Cardiac fibroblast (primary cell): ENCODE measurements at places on chromosomes 6 and 20.
A peak's percentile ranks its signal among the peaks of the same experiment; 100 is the strongest.

- no peak for DNase-seq
Observed at GRCh38 chr6:142698751-142699150, 246.2 kb downstream of the HIVEP2 start.

DNA sequence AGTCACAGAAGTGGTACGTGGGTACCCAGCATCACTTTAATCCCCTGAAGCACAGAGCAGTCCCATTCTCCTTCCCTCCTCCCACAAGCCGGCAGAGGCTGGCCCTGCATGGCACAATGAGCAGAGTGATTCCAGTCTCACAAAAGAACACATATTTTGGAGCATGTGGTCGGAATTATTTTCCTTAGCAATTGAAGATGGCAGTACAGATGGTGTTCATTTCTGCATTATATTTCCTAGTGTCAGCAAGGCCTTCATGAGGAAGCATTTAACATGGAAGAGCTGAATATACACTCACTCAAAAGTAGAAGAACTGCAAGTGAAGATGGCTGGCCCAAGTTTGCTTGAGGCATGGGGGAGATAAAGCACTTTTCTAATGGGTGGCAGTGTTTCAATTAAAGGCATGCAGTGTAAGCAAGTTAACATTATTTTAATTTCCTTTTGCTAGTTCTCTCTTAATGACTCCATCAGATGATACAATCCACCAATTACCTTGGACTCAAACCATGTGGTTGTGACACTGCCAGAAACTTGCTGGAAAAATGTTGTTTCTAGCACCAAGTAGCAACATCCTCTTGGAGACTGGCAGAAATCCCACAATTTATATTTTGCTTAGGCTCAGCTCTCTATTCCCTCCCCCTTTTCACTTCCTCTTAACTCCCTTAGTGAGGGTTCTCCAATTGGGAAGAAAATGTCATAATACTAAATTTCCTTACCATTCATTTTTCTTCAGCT is 74.4 kb downstream of the ARHGAP18 start:
- DNase-seq = peak; percentile 58

DNA sequence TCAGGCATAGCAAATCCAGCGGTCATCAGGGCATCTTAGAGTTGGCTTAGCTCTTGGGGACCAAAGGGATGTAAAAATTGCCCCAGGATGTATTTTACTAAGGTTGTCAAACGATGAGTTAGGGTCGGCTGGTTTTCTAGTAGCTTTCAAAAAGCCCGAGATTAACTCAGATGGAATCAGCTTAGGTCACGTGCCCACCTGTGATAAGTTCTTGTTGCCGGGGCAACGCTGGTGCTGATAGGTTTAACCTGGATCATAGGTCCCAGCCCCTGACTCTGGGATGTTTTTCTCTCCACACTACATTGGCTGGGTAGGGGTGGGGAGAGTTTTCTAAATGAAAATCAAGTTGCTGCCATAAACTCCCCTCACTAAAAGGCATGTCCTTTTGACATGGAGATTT is 257.3 kb upstream of the SULF2 start:
- DNase-seq = no peak

DNA sequence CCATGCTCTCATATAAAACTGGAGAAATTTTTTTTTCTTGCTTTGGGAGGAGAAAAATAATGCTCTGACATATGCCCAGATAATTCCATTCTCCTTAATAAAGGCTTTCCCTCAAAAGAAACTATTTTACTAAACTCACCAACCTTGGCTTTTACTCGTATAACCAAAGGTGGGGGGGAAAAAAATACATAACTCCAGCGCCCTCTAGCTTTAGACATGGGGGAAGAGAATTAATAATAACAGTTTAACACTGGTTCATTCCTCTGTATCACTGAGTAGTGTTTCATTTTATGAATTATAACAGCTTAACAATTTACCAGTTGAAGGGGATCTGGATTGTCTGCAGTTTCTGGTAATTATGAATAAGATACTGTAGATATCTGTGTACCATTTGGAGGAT is 1226.1 kb downstream of the GRIK2 start:
- peak; percentile 5 for DNase-seq

GRCh38 chr6:134849920-134850447 is 99.9 kb downstream of the ALDH8A1 start:
- no peak for DNase-seq

DNA sequence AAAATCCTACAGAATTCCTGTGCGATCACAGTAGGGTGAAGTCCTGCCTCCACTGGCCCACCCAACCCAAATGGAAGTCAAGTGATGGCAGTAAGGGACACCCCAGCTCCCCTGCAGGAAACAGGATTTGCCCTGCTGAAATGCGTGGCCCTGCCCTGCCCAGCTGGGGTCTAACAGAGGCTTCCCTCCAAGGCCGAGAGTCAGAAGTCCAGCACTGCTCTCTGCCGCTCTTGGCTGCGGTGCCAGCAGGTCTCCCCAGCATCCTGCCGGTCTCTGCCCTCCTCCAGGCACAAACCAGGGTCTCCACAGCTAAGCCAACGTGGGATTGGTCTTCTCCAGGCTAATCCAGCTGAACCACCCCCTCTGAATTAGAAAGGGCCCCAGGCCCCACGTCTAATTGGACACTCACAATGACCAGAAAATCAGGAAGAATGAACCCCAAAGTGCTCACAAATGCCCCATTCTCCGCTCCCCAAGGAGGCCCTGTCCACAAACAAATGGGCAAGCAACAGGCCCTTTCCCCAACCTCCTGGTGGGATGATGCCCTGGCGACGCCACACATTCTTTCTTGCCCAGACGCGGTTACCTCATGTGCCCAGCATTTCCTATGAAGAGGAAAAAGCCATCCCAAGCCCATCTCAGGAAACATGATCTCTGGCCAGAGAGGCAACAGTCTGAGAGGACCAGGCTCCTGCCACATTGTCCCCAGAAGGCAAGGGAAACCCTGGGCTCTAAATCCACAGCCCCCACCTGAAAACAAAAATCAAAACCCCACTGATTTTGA is 117.2 kb downstream of the BANF2 start:
- DNase-seq = no peak

DNA sequence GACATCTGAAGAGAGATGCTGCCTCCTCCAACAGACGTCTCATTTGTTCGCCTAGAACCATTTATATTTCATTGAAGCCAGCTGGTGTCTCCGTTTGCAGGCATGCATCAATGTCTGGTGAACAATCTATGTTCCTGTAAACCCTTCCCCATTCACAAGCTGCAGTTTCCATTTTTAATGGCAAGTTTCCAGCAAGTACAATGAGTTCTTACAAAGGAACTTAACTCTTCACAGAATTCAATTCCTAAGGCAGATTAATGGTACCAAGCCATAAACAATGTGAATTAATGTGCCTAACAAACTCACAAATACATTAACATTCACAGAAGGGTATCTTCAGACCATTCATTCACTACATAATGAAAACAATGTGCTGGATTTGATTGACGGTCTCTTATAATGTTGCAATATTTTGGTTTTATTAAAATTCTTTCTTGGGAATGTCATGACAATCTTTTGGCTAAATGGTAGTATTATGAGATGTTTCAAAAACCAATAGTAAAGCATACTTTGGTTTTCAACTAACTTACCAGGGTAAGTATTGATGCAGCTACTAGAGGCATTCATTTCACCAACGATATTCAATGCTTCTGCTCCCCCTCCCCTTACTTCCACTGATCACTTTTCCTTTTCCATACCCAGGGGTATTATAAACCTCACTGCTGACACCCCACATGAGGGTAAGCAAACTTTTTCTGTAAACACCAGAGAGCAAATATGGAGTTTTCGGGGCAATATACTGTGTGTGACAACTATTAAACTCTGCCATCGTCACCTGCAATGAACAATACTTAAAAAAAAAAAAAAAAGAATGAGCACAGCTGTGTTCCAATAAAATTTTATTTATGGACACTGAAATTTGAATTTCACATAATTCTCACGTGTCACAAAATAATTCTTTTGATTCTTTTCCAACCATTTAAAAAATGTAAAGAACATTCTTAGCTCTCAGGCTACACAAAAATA is 4.2 kb downstream of the AKIRIN2 start:
- peak; percentile 92 for DNase-seq

- DNase-seq = peak; percentile 49
Observed at GRCh38 chr6:81265106-81265505, 487.4 kb downstream of the TENT5A start.

DNA sequence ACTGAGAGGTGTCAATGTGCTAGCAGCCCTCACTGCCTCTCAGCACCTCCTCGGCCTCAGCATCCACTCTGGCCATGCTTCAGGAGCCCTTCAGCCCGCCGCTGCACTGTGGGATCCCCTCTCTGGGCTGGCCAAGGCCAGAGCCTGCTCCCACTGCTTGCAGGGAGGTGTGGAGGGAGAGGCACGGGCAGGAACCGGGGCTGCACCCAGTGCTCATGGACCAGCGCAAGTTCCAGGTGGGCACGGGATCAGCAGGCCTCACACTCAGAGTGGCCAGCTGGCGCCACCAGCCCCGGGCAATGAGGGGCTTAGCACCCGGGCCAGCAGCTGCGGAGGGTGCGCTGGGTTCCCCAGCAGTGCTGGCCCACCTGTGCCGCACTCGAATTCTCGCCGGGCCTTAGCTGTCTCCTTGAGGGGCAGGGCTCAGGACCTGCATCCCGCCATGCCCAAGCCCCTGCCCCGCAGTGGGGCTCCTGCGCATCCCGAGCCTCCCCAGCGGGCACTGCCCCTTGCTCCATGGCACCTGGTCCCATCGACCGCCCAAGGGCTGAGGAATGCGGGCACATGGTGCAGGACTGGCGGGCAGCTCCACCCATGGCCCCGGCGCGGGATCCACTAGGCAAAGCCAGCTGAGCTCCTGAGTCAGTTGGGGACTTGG is 80.4 kb upstream of the MANEA start:
- no peak for DNase-seq

DNA sequence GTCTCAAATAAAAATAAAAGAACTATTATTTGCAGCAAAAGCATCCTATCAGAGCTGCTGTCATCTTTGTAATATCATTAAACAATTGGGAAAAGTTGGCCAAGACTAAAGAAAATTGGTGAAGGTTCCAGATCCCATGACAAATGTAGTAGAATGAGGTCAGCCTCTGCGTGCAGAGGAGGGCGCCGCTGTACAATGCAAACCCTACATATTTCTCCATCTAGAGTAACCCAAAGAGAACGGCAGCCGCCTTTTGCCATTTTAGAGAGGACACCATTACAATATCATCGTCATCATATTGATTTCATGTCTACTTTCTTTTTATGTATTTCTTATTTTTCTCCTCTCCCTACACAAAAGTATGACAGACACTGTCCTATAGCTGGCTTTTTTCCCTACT is 59.5 kb downstream of the ZMYND8 start:
- DNase-seq = peak; percentile 43

- DNase-seq = no peak
Observed at GRCh38 chr20:57860576-57860975, 150.8 kb upstream of the PMEPA1 start.
